ENCODE measurements at places on chromosomes 16 and 17.

DNA sequence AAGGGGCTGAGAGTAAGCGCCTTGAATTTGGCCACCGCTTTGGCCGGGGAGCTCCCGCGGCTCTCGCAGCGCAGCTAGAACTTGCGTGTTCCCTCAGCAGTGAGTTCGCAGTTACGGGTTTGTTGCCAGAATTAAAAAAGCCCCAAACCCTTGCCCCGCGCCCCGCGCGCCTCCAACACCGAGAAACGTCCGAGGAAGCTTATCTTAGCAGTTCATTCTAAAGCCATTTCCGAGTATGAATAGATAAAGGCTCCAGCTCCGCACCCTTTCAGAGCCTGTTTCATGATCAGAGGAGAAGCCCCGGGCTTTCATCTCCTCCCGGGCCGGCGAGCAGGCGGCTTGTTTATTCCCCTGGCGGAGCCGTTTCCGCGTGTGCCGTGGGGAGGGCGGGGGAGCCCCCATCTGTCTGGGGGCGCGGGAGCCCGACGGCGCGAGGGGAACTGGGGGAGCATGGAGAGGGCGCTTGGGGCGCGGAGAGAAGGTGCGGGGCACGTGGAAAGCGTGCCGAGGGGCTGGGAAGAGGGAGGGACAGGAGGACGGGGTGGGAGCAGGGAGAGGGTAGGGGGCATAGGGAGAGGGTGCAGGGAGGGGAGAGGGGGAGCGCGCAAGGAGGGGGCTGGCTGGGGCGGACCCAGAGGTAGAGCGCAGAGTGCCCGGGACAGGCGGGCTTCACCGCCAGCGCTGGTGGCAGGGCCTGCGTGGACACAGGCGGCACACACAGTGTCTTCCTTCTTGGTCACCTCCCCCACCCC, 9.9 kb downstream of the TBX4 start:
- no peak for DNase-seq

- no peak for DNase-seq
Observed at GRCh38 chr16:11668623-11669379, 546 bp downstream of the SNN start.

DNA sequence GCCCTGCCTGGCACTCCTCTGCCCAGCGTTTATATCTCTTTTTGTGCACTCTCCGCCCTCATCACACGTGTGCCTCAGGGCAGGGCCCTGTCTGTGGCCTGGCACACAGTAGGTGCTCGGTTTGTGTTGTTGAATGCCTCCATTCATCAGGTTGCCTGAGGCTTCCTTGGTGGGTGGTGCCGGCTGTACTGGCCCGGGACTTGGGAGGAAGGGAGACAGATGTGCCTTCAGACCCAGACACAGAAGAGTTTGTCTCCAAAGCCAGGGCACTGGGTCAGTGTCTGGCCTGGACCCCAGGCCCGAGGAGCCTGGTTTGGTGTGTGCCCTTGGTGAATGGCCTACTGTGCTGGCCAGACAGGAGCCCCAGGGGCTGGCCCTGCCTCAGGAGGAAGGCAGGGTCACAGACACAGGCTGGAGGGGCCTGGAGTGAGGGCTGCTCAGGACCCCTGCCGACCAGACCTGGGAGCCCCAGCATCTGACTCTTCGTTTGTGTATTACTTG, 71.6 kb downstream of the RAI1 start:
- no peak for DNase-seq

DNA sequence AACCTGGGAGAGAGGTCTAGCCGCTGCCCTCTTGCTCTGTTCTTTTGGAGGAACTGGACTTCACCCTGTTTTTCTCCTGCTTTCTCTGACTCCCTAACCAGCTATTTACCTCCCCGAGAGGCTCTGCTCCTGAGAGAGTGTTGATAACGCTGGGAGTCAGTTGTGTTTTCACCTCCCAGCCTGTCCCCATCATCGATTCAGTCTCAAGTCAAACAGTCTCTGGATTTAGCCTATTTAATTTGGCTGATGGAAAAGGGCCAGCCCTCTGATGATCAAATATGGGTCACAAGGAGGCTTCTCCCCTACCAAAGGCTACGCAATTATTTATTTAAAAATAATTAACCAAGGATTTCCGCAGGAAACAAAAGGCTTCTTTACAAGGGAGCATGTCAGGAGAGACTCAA, 31.8 kb downstream of the HNF1B start:
- no peak for DNase-seq

DNA sequence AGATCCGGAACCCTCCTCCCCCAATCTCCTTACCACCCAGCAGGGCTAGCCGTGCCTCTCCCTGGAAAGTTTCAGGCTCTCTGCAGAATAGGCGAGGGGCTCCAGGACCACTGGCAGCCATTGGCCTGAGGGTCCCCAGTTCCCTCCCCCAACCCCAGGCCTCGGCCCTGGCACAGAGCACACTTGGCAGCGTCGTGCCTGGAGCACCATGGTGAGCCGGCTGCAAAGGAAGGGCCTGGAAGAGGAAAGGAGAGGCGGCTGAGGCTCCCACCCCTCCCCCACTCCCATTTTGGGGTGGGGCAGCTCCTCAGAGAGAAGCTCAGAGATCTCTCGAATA, 369 bp upstream of the BTBD17 start:
- DNase-seq: no peak

DNA sequence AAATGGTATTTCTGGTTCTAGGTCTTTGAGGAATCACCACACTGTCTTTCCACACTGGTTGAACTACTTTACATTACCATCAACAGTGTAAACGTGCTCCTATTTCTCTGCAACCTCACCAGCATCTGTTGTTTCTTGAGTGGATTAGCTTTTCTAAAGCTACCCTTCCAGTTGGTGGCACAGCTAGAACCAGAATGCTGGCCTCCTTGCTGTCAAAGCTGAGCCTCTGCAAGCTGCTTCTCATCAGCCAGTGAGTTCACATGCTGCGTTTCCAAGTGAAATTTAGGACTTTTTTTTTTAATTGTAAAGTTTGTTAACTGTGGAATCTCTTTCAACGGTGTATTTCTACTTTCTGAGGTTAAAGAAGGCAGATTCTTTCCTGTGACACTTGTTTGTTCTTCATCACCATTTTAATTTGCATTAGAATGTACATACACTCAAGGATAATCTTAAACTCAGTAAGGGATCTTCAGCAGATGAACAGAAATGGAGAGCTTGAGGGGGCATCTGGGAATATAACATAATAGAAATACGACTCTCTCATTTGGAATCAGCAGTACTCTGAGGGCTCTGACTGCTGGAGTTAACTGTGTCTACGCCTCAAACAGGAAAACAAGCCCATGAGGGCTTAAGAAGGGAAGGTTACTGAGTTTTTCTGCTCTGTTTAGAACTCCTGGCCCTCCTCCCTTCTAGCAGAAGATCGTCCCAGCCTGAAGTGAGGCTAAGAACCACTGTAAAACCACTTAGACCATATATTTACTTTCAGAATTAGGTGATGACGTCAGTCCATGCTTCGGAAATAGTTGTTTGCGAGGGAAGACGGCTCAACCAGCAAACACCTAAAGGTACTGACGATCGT, 148.4 kb upstream of the FAM20A start:
- DNase-seq: no peak

DNA sequence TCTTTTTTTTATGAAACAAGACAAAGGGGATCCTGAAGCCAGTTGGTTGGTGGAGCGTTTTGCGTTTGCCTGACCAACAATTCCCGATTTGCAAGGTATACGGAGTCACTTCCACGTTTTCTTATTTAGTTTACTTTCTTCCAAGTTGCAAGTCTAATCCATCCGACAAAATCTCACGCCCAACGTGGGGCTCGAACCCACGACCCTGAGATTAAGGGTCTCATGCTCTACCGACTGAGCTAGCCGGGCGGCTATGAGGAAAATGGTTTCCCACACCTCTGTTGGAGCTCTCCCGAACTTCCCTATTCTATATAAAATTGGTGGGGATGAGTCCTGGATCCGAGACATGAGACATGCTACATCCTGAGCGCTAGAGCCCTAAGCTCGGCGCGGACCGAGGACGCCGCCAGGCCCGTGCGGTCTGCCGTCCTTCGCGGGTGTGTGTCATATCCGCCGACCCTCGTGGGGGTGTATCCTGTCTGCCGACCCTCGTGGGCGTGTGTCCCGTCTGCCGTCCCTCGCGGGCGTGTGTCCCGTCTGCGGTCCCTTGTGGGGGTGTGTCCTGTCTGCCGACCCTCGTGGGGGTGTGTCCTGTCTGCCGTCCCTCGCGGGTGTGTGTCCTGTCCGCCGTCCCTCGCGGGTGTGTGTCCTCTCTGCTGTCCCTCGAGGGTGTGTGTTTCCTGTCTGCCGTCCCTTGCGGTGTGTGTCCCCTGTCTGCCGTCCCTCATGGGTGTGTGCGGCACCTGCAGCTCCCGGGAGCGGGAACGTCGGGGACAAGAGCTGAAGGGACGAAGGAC, 22.6 kb downstream of the ZNF213 start:
- DNase-seq: peak; percentile 67

- DNase-seq: no peak
Observed at GRCh38 chr16:64926476-64926875, 195.4 kb downstream of the CDH11 start.
